Vagina (tissue), 2 donors: ENCODE measurements at places on chromosomes 5 and 9. TPM values are rescaled to one million over a fixed set of nuclear protein-coding genes. Genes with fewer than 3 reads are reported as not detected.

The GRXCR2 gene
- not detected for total RNA-seq

The SERF1A gene
- total RNA-seq = 7.6 TPM

The CDC25C gene
- total RNA-seq = 2.0 TPM

The PCDHB8 gene
- total RNA-seq = 0.25 TPM

The FRRS1L gene
- total RNA-seq = 2.2 TPM

The IGFBPL1 gene
- total RNA-seq = not detected

The GRM6 gene
- total RNA-seq = not detected

The LRRC70 gene
- 9.6 TPM for total RNA-seq

The LCP2 gene
- total RNA-seq = 25.5 TPM

The C5orf58 gene
- not detected for total RNA-seq

The ASPN gene
- total RNA-seq = 2.9 TPM

The TUBB4B gene
- total RNA-seq = 312 TPM

The ARSK gene
- 9.1 TPM for total RNA-seq

The CD72 gene
- total RNA-seq = 5.6 TPM

The ZNF782 gene
- total RNA-seq = 16.9 TPM

The ANKRD31 gene
- 1.2 TPM for total RNA-seq
